Activated CD4-positive, alpha-beta T cell treated with anti-CD3 and anti-CD28 coated beads, Interleukin-2, amount 50 U/mL, for 48 hours (primary cell): ENCODE measurements at places on chromosomes 1 and 21.

GRCh38 chr1:229028544-229028943 is 242.4 kb upstream of the RAB4A start:
- no peak for DNase-seq

- DNase-seq: no peak
Measured at GRCh38 chr1:43522776-43523480, 7.8 kb upstream of the PTPRF start.

DNA sequence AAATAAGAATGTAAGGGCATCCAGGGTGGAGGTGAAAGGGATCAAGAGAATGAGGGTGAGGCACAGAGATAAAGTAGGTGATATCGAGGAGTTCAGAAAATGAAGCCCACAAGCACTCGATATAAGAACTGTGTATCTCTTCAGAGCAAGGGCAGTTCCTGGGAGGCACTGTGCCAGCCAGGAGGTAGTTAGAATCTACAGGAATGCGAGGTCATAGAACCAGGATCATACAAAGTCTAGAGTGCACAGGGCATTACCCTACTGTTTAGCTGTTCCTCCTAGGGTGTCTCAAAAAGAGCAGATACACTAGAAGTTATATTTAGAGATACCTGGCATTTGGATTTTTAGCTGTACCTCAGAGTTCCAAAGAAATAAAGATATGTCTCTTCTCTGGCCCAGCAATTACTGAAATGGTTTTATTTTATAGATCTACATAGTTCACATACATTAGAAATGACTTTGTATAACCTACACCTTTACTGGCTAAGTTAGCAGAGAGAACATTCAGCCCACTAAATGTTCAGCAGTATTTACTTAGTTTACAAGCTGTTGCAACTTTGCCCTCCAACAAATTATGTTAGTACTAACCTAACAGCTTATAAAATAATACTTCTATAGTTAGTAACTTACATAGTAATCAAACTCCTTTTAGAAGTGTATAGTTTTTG is 1.6 kb downstream of the OVAAL start:
- no peak for DNase-seq

DNA sequence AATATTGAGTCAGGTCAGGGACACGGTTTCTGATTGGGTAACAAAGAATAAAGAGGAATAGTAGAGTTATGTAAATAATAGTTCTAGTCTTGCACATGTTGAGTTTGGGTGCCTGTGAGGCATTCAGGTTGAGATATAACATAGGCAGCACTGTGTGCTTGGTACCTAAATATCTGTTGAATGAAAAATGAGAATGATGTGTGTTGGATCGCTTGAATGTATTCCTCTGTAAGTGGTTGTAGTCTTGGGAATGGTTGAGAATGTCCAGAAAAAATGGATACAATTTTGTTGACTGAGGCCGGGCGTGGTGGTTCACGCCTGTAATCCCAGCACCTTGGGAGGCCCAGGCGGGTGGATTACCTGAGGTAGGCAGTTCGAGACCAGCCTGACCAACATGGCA is 116.3 kb upstream of the HNRNPU start:
- no peak for DNase-seq

GRCh38 chr1:156090840-156091188 is 8.5 kb upstream of the MEX3A start:
- peak; percentile 92 for DNase-seq

- DNase-seq: peak; percentile 73
Measured at GRCh38 chr1:156836041-156836654, 19.5 kb upstream of the SH2D2A start.

DNA sequence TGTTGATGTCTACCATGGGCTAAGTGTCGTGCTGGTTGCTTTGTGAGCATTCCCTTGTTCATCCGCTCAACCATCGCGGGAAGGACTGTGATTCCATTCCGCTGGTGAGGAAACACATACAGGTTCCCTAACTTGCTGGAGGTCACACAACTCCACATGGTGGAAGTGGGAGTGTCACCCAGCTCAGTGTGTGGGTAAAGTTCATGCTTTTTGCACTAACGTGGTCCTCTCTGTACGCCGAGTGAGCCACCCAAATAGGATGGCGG is 4.0 kb upstream of the CLDN19 start:
- no peak for DNase-seq

- no peak for DNase-seq
Measured at GRCh38 chr1:38834221-38834782, 25.3 kb downstream of the RRAGC start.

DNA sequence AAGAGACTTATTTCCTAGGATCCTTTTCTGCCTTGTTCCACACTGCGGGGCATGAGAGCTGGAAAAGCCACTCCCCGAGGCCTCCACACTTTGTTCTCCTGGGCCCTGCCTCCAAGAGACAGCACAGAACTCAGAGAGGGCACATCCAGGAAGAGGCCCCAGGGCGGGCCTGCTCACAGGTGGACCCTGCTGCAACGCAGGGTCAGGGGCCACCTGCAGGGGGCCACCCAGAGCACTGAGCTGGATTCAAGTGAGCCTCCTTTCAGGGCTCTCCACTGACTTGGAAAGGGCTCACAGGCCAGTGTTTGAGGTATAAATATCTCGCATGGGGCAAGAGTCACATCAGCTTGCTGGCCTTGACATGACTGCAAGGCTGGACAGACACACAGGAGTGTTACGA is 4.8 kb downstream of the RGS16 start:
- DNase-seq: peak; percentile 49

DNA sequence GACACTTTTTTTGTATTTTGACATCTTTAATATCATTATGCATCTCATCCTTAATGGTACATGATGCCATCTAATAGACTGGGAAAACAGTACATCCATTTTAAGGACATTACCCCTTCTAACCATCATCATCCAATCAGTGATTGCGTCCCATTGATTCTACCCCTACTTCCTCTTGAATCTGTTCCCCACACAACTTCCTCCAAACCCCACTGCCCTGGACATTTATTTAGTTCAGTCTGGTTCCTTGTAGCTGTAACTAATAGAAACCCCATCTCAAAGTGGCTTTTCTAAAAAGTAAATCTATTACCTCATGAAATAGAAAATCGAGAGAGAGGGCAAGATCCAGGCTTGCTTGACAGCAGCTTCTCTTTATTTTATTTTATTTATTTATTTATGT is 2.1 kb upstream of the ITLN1 start:
- no peak for DNase-seq

DNA sequence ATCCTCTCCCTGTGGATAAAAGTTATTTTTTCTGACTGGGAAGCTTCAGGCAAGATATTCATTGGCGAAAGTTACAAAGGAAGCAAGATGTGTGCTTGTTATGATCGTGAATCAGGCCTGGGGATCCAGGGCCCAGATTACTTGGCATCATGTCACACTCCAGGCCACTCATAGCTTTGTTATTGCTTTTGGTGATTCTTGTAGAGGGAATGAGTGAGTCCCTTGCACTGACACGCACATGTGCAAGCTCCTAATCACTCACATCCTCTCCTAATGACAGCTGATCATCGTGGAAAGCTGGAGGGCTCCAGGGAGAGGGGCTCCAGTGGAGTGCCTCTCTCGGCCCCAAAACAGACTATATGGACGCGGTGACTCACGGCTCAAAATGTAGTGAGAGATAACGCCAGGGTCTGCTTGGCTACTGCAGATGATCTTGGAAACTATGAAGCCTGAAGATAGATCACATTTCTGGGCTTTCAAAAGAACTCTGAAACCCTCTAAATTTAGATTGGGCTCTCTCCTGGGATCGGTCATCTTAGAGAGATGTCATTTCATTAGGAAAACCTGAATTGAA is 481.1 kb upstream of the USP24 start:
- no peak for DNase-seq

GRCh38 chr1:192066202-192066601 is 92.1 kb upstream of the RGS18 start:
- no peak for DNase-seq

DNA sequence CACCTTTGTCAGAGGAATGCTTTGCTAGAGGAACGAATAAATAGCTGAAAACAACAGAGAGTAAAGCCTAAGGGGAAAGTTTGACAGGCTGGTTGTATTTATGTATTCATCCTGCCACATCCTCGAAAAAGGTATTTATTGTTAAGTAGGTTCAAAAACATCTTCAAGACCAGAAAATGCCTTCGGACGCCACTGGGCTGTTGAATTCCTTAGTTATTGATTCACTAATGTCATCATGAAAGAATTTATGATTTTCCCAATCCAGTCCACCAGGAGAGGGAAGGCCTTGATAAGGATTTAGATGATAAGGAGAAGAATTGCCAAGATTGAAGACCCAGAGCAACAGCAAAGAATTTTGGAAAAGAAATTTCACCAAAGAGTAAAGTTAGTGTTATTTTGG is 35.2 kb upstream of the MAB21L3 start:
- no peak for DNase-seq

GRCh38 chr1:184419350-184420161 is 32.7 kb downstream of the C1orf21 start:
- DNase-seq: no peak

DNA sequence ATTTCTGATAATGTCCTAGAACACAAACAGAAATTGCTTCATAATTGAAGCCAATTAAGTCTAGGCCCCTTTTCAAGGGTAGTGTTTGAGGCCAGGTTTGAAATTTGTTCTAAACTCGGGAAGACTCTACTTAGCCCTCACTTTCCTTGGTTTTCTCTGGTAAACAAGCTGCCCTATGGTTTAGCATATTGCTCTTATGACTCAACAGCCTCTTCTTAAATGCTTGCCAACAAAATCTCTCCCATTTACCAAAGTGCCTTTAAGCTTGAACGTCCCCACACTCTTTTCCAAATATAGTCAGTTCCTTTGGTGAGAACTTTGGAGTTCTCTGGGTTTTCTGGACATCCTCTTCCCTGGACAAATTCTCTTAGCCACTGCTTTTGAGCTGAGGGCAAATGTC is 5.8 kb upstream of the LCE6A start:
- no peak for DNase-seq

DNA sequence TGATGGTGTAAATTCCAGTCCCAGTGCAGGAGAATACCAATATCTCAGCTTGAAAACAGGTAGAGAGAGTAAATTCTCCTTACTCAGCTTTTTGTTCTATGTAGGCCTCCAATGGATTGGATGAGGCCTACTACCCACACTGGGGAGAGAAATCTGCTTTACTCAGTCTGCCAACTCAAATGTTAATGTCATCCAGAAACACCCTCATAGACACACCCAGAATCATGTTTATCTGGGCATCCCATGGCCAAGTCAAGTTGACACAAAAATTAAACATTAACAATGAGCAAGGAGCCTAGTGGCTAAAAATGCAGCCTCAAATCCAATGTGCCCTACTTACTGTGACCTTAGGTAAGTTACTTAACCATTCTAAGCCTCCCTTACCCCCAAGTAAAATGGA is 6.9 kb upstream of the HLX start:
- DNase-seq: no peak

- DNase-seq: no peak
Measured at GRCh38 chr21:29418813-29419212, 120.1 kb downstream of the BACH1 start.

DNA sequence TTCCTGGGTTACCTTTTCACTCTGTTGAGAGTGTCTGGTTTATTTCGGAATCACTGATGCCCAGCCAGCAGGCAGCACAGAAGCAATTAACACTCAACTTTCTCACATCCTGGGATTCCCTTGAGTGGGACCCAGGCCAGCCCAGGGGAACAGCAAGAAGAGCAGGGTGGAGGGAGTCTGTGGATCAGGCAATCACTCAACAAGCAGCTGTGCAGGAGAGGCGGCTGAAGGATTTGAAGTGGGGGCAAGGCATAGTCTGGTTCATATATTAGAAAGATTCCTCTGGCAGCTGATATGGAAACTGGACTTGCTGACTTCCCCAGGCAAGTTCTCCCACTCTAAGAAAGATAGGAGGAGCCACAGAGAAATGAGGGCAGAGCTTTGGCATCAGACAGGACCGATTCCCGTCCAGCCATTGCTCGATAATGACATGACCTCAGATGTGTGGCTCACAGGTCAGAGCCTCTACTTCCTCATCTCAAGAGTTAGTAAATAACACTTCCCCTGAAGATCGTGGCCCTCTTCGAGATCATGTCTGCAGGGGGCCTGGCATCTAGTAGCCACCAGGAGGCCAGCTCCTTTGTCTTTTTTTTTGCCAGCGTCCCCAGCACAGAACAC is 12.4 kb downstream of the EPHA8 start:
- DNase-seq: no peak

DNA sequence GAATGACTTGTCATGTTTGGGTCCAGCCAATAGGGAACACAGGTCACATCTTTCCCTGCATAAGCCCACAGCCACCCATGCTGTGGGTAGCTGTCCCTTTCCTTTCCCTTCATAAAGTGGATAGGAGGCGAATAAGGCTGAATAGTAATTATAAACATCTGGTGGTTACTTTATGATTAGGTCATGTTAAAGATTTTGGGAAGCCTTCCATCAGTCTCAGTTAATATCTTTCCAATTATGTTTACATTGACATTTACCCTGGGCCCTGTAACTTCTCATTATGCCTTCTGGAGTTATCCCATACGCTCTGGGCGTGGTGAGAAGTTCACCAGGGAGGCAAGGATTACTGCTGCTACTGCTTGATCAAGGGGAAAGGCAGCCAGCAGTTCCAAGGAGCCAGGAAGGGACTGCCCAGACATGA is 197.2 kb downstream of the HLX start:
- DNase-seq: no peak

DNA sequence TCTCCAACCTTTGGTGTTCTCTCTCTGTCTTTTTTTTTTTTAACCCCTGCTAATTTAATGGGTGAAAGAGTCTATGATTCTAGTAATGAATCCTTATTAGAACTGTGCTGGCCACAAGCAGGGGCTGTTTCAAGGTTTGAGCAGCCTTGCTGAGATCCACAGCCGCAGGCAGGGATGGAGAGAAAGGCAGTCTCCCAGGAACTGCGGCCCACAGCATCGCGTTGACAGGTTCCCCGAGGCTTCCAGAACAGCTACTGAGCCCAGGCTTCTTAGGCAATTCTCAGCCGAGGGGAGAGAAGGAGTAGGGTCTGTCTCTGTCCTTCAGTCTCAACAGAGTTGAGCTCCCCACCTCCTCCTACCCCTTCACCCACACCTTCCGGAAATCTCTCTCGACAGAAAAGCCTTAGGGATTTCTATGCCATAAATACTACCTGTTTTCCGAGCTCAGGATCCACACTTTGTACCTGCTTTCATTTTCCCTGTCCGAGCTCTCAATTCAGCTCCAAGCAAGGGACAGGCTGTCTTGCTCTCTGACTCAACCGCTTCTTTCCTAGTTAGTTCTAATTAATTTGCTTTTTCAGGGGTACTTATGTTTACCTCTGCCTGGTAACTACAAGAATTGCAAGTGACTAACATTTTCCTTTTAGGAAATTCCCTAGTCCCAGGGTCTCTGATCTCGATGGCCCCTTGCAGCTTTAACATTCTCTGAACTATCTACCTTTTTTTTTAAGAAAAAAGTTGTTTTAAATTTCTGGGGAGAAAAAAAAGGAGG is 6.7 kb upstream of the CASZ1 start:
- DNase-seq: no peak
